Fibroblast of skin of right quadriceps (primary cell): ENCODE measurements at places on chromosomes 5 and 9.

GRCh38 chr5:157459715-157460599, at the start of gene NIPAL4:
NIPAL4 (plus strand) TSS chr5:157460213; CDS start chr5:157460321, 108 bp downstream.
- DNase-seq, result no peak

DNA sequence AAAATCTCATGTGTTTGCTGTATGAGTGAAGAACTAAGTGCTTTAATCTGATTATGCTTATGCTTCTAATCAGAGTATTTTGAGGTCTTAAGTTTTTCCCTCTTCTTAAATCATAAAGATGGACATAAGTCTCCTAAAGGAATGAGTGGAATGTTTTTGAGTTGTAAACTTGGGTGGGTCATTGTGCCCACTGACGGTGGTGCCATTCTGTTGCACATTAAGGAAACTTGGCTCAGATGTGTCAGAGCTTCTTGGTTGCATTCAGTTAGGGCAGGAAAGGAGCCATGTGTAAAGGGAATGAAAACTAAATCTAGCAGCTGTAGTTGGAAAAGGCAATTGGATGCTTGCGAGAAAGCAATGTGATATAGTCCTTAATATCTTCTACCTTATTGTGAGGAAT, 256.6 kb downstream of the FANCC start:
- DNase-seq, result no peak

- DNase-seq, result no peak
Observed at GRCh38 chr5:134090522-134090921, 24.0 kb upstream of the TCF7 start.

- DNase-seq, result no peak
Observed at GRCh38 chr9:89675058-89675742, 70.4 kb downstream of the GADD45G start.

GRCh38 chr9:77092536-77092935, 73.1 kb downstream of the FOXB2 start:
- DNase-seq, result peak; percentile 21

- DNase-seq, result no peak
Observed at GRCh38 chr5:53902296-53902907, 342.0 kb downstream of the NDUFS4 start.

DNA sequence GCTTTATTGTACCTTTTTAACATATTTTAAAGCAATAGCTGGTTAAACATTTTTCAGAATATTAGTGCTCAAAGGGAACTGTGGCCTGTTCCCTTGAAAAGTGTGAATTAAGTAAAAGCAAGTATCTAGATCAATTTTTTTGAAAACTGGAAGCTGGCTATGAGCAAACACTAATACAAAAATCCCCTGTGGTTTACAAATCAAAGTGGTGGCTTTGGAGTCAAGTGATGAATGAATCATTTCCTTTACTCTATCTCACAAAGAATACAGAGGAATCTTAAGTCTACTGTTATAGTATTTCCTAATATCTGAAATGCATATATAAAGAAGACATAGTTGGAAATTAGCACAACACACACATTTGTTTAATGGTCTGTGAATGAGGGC, 212.4 kb upstream of the C9orf72 start:
- DNase-seq, result peak; percentile 31

DNA sequence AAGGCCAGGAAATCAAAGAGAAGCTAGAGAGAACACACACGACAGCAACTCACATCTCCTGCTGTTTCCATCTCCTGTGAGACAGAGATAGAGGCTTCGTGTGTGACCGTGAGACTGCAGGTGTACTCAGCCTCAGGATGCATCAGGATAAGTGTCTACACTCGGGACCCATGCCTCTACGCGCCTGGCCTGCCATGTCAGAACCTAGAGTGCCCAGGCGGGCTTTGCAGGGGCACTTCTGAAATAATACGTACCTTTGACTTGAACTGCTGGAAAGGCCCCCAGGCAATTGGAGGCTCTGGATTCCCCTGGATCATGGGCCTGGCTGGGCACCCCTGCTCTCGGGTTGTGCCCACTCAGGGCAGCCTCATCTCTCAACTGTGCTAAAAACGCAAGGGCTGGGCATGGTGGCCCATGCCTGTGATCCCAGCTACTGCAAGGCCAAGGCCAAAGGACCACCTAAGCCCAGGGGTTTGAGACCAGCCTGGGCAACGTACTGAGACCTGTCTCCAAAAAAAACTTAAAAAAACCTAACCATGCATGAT, 13.0 kb downstream of the CLPTM1L start:
- no peak for DNase-seq

DNA sequence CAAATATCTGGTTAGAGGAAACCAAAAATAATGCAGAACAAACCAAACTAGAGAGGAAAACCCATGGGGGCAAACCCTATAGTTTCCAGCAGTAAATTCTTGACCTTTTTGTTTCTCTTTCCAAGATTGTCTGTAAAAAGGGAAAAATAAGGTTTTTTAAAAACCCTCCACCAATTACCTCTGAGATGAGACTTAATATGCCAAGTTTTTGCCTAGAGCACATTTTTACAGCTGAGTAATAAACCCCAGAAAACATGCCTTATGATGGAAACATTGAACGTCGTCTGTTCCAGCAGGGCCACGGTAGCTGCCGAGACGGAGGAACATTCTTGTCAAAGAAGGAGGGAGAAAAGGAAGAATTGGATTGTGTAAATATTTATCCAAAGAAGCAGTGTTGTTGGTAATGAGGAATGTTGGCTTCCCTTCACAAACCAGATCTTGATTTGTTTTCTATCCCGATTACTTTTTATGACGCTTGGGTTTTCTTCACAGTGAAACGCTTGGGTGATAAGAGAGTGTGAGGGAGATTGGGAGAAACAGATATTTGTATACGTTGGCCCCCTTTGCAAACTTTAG, 17.3 kb upstream of the MSX2 start:
- DNase-seq, result no peak

DNA sequence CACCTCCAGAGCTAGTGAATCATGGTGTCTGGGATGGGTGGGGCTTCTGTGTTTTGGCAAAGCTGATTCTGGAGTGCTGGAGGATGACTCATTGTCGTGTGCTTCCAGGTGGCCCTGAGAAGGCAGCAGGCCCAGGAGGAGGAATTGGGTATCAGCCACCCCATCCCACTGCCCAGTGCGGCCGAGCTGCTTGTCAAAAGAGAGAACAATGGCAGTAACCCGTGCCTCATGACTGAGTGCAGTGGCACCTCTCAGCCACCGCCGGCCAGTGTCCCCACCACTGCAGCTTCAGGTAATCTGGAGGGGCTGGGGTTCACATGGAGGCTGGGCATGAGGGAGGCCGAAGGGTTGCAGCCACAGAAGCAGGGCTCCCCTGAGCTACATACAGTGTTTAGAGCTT, 5.4 kb downstream of the DMRT1 start:
- DNase-seq, result no peak
